ENCODE measurements at places on chromosomes 13 and 19.

DNA sequence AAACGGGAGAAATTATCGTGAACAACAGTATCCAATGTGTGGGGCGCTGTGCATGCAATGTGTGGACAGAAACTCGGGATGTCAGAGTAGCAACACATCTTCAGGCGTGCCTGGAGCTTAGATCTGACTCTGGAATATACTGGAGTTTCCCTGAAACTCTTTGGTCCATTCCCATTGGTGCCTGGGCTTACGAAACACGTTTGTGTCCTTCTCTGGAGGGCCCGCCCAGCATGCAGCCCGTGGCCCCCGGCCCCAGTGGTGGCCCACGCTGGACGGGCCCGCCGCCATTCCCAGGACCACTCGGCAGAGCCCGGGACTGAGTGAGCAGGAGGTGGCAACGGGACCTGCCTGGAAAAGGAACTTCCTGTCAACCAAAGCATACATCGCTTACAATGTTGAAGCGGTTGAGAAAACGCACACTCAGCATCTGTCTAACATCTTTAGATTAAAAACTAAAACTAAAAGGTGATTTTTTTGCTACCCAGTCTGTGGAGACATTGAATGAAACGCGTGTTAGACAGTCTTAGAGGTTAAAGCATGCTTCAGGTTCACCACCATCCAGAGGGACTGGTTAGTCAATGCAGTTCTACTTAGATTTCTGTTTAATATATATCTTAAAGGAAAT, 19.3 kb upstream of the TIMM44 start:
- DNase-seq = no peak

- DNase-seq = no peak
These were observed 95.1 kb downstream of the KDM4B start for GRCh38 chr19:5063873-5064645.

DNA sequence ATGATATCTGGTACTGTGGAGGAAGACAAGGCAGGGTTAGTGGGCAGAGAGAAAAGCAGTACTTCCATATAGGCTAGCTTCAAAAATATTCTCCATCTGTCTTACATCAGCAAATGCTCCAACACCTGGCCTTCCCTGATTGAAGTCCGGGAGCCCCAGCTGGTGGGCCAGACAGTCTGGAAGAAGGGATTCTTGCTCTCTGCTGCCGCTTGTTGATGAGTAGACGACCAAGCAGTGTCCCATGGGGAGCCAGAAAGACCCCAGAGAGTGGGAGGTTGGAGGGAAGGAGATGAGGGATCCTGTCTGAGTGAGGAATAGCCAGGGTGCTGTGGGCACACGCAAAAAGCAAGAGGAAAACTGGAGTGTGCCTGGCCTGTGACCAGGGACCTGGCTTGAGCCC, 95.1 kb downstream of the ATP8A2 start:
- DNase-seq = no peak

- DNase-seq = no peak
These were observed 342.7 kb upstream of the SGCG start for GRCh38 chr13:22837980-22838647.

GRCh38 chr19:4453232-4454179, 4.1 kb downstream of the UBXN6 start:
- DNase-seq = no peak

DNA sequence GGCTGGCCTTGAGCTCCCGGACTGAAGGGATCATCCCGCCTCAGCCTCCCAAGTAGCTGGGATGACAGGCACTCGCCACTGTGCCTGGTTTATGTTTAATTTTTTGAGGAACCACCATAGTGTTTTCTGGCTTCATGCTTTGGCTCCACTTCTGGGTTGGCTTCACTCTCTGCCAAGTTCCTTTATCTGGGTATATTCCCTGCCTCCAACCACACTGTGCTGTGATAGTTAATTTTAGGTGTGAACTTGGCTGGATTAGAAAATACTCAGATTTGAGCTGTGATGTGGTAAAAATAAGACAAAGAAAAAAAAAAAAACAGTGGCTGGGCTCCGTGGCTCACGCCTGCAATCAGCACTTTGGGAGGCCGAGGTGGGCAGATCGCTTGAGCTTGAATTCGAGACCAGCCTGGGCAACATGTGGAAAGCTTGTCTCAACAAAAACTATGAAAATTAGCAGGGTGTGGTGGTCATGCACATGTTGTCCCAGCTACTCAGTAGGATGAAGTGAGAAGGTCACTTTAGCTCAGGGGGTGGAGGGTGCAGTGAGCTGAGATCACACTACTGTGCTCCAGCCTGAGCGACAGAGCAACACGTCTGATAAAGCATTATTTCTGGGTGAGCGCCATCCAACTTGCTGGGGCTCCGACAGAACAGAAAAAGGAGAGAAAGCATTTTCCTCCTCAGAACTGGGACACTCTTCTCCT, 7.5 kb upstream of the ILF3 start:
- no peak for DNase-seq
